Activated naive CD4-positive, alpha-beta T cell treated with anti-CD3 and anti-CD28 coated beads for 36 hours (primary cell): ENCODE measurements at places on chromosomes 6 and 20.

DNA sequence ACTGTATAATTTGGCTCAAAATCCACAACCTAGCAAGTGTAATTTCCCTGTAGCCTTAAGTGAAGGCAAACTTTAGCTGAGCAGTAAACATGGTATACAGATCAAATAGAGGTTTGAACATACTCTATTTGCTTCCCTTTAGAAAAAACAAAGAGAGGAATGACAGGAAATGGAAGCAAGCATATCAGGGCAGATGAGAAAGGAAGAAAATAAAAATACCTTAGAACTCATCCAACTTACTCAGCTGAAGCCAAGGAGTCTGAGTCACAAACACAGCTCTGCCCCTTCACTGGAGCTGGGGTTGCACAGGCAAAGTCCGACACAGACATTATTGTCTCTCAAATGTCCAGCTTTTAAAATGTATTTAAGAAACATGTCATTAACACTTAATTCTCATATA is 379.9 kb upstream of the IRAK1BP1 start:
- no peak for DNase-seq

DNA sequence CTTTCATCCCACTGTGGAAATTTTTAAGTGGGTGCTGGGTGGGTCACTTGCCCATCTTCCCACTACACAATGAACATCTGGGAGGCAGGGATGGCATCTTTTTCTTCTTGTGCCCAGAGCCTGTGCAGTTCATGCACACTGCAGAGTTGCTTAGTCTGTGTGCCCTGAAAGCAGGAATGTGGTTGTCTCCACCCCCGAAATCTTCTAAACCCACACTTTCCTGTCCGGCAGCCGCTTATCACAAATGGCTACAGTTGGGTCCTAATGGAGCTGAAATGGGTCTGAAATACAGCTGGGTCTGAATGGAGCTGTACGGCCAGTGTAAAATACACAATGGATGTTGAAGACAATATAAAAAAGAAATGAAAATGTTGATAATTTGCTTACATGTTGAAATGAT is 112.1 kb upstream of the PMEPA1 start:
- no peak for DNase-seq

- no peak for DNase-seq
Measured at GRCh38 chr20:5602346-5602745, 147.9 kb upstream of the SHLD1 start.

GRCh38 chr20:1334370-1334731 is 5.4 kb upstream of the SDCBP2 start:
- DNase-seq = no peak

DNA sequence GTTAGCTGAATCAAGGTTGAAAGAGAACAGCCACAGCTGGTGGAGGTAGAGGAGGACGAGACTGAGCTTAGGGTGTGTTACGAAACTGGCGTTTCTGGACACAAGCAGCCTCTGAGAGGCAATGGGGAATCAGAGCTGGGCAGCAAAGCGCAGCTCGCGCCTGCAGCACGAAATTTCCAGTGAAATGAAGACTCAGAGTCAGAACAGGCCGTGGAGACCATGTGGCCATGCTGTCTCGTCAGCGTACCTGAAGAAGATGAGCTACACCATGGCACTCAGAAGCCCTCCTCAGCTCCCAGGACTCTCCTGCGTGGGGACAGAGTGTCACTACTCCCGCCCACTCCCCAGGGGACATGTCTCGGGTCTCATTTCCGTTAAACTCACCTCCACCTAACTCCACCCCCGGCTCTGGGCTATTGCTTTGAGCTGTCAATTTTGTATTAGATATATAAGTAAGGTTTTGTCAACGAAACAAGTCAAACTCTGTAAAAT is 256.9 kb downstream of the ERMARD start:
- DNase-seq = no peak

GRCh38 chr6:53033764-53034163 is 31.4 kb upstream of the FBXO9 start:
- DNase-seq = no peak

DNA sequence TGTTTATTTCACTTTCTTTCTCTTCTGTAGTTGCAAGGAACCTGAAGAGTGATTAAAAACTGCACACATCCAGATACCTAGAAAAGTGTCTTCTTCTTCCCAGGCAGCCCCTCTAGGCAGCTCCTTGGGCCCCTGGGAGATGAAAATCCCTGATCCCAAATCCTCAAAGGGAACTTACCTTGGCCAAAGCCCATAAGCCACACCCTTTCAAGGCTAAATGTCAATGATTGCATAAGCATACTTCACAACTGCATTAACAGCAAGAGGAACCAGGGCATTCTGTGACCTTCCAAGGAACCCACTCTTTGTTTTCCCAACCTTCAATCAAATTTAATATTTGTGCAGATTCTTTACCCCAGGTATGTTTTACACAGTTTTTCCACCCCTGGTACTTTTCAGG is 4.4 kb upstream of the HMGN3 start:
- no peak for DNase-seq

GRCh38 chr6:66421570-66421969 is 714.5 kb upstream of the EYS start:
- DNase-seq = no peak

- DNase-seq = peak; percentile 3
Measured at GRCh38 chr6:158781692-158782373, 37.3 kb downstream of the EZR start.

DNA sequence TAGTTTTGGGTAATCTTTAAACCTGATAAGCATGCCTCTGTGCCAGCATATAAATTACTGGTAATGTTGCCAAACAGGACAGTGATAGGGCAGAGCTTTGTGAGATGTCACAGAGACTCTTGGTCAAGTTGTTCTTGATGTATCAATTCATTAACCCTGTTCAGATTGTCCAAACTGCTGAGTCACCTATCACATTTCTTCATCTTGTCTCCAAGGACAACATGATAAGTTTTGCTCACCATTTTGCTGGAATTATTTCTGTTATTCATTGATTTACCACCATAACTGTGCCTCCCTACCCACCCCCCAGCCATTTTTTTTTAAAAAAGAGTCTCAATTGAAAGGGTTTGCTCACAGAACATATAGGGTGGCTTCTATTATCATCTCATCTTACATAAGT is 19.5 kb upstream of the GMNN start:
- DNase-seq = no peak

- DNase-seq = peak; percentile 75
Measured at GRCh38 chr6:53361549-53362031, 12.8 kb upstream of the ELOVL5 start.

DNA sequence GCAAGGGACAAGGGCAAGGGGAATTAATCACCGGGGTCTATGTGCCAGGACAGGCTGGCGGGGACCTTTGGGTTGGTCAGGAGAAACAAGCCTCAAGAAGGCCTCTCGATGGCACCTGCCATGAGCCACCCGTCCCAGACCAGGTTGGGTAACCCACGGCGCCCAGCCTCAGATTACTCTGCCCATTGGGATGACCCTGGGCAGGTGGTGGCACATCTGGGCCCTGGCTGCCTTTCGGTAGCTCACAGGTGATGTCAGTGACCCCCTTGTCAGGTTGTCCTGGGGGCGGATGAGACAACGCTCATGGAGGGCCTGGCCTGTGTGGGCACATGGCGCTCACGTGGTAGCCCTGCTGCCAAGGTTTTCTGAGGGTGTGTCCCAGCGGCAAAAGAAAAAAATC is 152.2 kb downstream of the SYCP2 start:
- DNase-seq = no peak

DNA sequence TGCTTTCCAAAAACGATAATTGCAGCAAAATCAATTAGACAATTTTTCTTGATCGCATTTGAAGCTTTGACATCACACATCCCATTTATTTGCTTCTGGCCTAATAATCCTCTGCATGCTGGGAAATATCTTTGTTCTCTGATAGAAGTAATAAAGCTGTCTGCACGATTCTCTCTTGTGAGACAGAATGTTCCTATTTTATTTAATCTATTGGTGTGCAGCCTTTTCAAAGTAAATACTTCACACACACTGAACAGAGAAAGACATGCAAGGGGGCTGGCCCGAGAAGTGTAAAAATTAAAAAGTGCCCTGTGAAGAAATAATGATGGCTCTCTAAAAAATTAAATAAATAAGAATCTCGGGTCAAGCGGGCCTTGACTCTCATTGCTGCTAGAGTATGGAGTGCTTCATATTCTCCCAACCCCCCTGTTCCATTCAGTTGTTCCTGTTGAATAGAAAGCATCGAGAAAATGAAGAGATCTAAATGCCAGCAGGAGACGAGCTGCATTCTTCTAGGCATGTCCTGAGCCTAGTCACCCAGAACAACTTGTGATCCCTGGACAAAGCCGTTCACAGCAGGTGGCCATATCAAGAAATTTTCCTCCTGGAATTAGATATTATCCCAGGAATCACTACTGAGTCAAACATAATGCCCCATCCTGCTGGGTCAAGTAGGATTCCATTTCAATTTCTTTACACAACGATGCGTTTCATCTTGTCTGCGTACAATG is 625.9 kb upstream of the EPHA7 start:
- no peak for DNase-seq

GRCh38 chr20:12466915-12467314 is 541.9 kb upstream of the SPTLC3 start:
- DNase-seq = no peak

GRCh38 chr6:139114746-139115145 is 20.1 kb upstream of the HECA start:
- no peak for DNase-seq

DNA sequence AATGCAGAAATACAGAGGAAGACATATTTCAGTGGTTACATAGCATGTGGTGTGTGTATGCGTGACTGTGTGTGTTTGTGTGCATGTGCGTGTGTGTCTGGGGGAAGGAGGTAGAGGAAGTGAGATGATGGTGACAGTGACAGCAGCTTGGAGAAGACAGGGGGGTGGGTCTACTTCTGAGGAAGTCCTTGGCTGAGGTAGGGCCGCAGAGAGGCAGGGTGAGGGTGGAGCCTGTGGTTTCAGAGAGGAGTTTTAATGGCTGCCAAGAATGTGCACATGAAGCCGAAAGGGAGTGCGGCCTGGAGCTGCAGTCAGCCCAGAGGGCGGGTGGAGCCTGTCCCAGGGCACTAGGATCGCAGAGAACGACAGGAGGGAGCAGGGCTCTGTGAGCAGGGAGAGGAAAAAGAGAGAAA is 22.7 kb upstream of the RNF24 start:
- peak; percentile 90 for DNase-seq
